ENCODE measurements at places on chromosomes 16 and 17. TPM values are rescaled to one million over a fixed set of nuclear protein-coding genes. Genes with fewer than 3 reads are reported as not detected.

DNA sequence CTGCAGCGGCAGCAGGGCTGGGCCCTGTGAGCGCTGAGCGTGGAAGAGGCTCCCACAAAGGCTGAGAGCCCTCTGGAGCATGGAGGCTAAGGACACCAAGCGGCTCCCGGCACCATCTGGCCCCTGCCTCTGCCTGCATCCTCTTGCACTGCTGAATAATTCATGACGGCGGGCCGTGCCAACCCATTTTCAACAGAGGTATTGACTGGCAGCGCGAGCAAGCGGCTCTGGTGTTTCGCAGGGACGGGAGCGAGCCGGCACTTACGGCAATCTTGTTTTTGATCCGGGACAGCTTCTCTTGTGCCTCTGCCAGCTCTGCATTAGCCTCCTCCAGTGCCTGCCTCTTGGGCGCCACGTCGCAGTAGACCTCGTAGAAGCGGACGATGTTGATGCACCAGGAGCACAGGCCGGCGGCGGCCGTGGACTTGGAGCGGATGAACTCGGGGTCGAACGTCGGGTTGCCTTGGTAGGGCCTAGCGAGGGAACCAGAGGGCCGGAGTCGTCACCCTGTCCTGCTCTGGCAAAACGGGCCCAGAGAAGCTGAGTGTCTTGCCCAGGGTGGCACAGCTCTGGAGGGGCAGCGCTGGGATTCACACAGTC lies 80.4 kb downstream of the PGS1 start:
- H3K4me3 ChIP-seq = no peak overlapping the region
- H3K27ac ChIP-seq = no peak overlapping the region
- no peaks in the 10 kb centered on the region for H3K4me1 ChIP-seq
- H3K36me3 ChIP-seq = no peaks in the 10 kb centered on the region

DNA sequence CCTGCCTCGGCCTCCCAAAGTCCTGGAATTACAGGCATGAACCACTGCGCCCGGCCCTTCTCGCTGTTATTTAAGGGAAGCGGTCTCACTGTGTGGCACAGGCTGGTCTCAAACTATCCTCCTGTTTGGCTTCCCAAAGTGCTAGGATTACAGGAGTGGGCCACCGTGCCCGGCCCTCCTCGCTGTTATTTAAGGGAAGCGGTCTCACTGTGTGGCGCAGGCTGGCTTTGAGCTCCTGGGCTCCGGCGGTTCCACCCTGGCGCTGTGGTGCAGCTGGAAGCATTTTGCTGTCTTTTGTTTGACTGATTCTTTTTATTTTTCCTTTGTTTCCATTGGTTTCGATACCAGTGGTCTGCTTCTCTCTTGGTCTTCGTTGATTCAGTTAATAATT lies 40.7 kb downstream of the FOXK2 start:
- peak; percentile 21 for DNase-seq
- H3K27me3 ChIP-seq = no peaks in the 10 kb centered on the region
- no peak overlapping the region for H3K4me3 ChIP-seq
- peaks cover 29% of the 10 kb centered on the region for H3K4me1 ChIP-seq
- no peak overlapping the region for H3K27ac ChIP-seq
- peaks cover 11% of the 10 kb centered on the region for H3K36me3 ChIP-seq

- H3K36me3 ChIP-seq = no peaks in the 10 kb centered on the region
- no peak for DNase-seq
- no peaks in the 10 kb centered on the region for H3K27me3 ChIP-seq
- H3K4me1 ChIP-seq = no peaks in the 10 kb centered on the region
- no peak overlapping the region for H3K27ac ChIP-seq
- no peak overlapping the region for H3K4me3 ChIP-seq
Measured at GRCh38 chr17:73841431-73842060, 197.3 kb upstream of the SDK2 start.

GRCh38 chr17:68319410-68320162 lies 28.3 kb downstream of the ARSG start:
- no peak overlapping the region for H3K4me3 ChIP-seq
- no peak for DNase-seq
- H3K36me3 ChIP-seq = no peaks in the 10 kb centered on the region
- H3K4me1 ChIP-seq = peaks cover 9% of the 10 kb centered on the region
- H3K27me3 ChIP-seq = no peaks in the 10 kb centered on the region

- H3K4me3 ChIP-seq = no peak overlapping the region
- no peaks in the 10 kb centered on the region for H3K4me1 ChIP-seq
- no peak overlapping the region for H3K27ac ChIP-seq
- H3K27me3 ChIP-seq = no peaks in the 10 kb centered on the region
Measured at GRCh38 chr16:78283548-78284251, 184.2 kb downstream of the WWOX start.

DNA sequence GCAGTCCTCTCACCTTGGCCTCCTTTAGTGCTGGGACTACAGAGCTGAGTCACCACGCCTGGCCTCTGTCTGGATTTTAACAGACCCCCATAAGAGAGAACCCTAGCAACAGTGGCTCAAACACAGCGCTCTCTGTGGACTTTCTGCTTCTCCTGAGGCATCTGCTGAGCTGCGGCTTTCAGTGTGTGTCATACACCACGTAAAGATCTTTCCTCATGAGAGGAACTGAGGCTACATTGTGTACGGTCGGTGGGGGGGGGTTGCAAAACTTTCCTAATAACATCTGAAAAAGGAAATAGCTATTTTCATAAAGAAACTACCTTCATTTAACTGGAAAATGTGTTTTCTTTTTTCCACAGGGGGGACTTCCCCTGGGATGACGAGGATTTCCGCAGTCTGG lies 32.9 kb downstream of the DEF8 start:
- no peak overlapping the region for H3K27ac ChIP-seq
- no peak overlapping the region for H3K4me3 ChIP-seq
- no peak for DNase-seq
- no peaks in the 10 kb centered on the region for H3K4me1 ChIP-seq
- H3K27me3 ChIP-seq = no peaks in the 10 kb centered on the region

DNA sequence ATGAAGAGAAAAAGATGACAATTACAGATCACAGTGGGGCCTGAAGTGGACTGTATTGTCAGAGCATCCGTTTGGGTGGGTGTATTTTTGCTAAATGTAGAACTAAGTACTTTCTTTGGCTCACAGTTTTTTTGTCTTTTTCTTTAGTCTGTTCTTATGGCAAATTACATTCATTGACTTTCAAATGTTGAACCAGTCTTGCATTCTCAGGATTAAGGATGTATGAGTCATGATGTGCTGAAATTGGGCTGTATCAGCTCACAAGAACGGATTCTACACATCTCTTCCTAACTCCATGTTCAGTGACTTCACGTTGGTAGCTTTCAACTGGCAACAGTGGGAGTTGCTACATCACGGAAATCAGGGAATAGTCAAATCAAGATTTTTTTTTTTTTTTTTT lies 66.5 kb downstream of the TEX2 start:
- H3K27me3 ChIP-seq = no peaks in the 10 kb centered on the region
- peaks cover 14% of the 10 kb centered on the region for H3K36me3 ChIP-seq
- DNase-seq = no peak
- no peak overlapping the region for H3K4me3 ChIP-seq

- H3K27me3 ChIP-seq = no peaks in the 10 kb centered on the region
- no peak overlapping the region for H3K27ac ChIP-seq
- no peaks in the 10 kb centered on the region for H3K4me1 ChIP-seq
Measured at GRCh38 chr17:63286254-63286653, 159.9 kb downstream of the CYB561 start.

DNA sequence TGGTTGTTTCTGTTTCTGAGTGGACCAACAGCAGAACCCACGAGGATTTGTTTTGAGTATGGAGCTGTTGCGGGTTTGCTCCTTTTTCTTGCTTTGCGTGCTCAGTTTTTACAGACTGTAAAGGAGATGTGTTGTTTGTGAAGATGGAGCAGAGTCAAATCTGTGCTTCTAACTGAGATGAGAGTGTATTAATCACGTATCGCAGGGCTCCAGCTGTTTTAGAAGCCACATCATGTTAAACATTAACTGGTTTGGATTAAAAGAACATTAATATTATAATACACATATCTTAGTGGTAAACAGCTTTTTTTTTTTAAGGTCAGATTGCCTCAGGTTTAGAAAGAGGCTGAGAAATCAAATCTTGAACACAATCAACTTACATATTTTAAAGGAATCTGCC lies 69.4 kb downstream of the YPEL2 start:
- no peak for DNase-seq
- H3K36me3 ChIP-seq = peaks cover 69% of the 10 kb centered on the region
- no peaks in the 10 kb centered on the region for H3K27me3 ChIP-seq

DNA sequence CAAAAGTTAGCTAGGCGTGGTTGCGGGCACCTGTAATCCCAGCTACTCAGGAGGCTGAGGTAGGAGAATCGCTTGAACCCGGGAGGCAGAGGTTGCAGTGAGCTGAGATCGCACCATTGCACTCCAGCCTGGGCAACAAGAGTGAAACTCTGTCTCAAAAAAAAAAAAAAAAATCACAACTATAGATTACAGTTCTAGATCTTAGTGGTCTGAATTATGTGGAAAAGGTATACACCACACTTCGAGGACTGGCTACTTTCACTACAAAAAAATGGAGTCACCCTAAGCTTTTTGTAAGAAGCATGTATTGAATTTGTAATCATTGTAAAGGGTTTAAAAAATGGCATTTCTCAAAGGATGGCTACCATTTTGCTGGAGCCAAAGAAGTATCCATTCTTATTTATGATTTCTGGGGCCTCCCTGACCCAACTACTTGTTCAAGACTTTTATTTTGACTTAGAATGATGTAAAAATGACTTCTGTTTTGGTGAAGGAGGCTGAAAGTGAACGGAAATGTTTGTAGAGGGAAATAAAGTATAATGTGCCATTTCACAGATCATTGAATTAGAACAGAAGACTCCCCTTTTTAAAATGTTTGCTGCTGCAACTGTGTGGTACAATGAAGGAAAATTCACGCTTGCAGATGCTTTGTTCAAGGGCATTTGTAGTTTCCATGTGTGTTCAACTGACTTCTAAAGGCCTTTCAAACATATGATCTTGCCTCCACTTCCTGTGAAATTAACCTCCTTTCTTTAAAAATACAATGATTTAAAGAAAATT lies 37.1 kb upstream of the NOL11 start:
- no peak overlapping the region for H3K27ac ChIP-seq
- no peaks in the 10 kb centered on the region for H3K27me3 ChIP-seq
- H3K4me3 ChIP-seq = no peak overlapping the region
- no peak for DNase-seq
- H3K36me3 ChIP-seq = peaks cover 11% of the 10 kb centered on the region

HOXB5 gene
- total RNA-seq = 3.9 TPM

WNK4 gene
- total RNA-seq = 0.47 TPM

PIK3R6 gene
- 2.5 TPM for total RNA-seq

MAP3K14 gene
- 9.3 TPM for total RNA-seq
